ENCODE measurements at places on chromosomes 2 and 18.
A peak's percentile ranks its signal among the peaks of the same experiment; 100 is the strongest.

DNA sequence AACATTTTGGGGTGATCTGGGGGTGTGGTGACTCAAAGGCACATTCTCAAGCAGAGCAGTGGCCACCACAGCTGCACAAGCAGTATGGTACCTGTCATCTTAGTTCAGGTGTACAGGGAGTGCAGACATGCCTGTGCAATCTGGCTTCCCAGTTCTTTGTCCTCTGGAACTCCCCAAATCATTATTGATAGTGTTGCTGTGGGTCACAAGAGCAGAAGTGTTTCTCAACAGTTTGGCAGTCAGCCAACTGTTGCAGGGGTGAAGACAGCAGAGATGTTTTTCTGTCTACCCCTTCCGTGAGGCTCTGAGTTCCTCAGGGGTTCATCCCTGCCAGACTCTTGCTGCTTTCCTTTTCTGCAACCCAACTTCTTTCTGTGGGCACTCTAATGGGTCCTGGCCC is 206.5 kb upstream of the ZSWIM2 start:
- DNase-seq: peak; percentile 21

DNA sequence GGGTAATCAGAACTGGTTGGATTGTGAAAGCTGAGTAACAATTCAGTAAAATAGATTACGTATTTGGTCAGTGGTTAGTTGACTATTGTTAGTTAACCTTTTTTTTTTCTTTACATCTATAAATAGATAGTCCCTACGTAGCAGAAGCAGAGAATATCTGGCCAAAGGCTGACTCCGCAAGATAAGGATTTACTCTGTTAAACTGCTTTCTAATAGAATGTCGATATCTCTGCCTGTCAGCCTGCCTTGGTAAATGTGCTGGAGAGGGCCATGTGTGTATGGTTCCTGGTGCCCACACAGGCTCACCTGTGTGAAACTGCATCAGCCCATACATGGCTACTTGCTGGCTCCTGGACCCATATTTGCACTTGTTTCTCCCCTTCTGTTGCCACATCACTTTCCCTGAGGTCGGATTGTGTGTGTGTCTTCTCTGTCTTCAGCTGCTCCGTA is 94.4 kb downstream of the CRIM1 start:
- DNase-seq: no peak

GRCh38 chr18:55086906-55087305 is 127.6 kb upstream of the CCDC68 start:
- DNase-seq: no peak

DNA sequence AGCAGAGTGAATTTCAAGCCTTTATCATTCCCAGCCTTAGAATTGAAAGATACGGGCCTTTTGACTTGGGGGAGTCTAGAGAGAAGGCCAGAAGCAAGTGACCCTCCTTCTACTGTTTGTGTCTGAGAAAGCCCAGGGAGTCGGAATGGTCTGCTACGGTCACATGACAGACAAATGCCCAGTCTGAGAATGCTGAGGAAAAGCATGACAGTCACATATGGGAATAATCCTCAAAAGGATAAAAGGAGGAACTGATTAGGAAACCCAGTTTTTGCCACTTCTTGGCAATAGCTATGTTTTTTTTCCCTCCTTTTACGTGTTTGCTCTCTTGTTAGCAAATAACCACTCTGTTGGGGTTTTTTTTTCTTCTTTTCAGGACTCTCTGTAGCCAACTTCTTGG is 38.1 kb upstream of the HNRNPA3 start:
- DNase-seq: no peak

DNA sequence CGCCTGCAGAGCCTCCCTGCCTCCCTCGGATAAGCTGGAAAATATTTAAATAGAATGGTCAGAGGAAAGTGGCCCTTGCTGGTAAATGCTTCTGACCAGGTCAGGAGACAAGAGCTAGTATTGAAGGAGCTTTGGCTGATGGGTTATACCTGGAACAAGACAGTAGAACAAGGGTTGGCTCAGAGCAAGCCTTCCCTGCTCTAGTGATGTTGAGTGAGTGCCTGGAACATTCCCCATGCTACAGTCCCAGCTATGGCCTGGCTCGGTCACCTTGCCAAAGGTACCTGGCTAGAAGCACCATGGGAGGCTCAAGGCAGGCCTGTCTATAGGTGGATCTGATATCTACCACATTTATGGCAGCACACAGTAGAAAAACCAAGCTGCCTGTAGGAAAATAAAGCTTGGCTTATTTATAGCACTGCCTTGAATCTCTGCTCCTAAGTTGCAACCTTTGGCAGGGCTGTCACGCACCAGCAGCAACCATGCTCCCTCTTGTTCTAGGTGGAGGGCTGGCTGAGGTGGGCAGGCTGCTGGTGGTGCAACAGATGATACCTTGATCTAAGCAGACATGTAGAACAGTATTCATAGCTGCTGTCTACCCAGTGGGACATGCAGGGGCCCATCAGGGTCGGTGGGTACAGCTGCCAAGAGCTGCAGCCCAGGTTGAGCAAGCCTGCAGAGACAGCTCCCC is 66.7 kb upstream of the BCL2L11 start:
- DNase-seq: no peak

DNA sequence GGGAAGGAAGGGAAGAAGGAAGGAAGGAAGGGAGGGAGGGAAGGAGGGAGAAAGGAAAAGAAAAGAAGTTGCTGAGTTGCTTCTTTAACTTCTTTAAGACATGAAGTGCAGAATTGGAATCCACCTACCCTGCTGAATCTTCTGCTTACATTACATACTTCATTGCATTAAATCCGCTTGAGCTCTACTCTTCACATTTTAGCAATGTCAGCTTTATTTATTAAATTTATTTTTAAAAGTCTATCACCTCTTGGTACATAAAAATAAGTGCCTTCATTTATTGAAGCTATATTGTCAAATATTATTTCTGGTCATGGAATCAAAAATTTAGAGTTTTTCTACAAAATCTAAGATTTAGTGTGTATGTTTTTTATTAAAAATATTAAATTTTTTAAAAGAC is 284.6 kb downstream of the CCDC102B start:
- no peak for DNase-seq

DNA sequence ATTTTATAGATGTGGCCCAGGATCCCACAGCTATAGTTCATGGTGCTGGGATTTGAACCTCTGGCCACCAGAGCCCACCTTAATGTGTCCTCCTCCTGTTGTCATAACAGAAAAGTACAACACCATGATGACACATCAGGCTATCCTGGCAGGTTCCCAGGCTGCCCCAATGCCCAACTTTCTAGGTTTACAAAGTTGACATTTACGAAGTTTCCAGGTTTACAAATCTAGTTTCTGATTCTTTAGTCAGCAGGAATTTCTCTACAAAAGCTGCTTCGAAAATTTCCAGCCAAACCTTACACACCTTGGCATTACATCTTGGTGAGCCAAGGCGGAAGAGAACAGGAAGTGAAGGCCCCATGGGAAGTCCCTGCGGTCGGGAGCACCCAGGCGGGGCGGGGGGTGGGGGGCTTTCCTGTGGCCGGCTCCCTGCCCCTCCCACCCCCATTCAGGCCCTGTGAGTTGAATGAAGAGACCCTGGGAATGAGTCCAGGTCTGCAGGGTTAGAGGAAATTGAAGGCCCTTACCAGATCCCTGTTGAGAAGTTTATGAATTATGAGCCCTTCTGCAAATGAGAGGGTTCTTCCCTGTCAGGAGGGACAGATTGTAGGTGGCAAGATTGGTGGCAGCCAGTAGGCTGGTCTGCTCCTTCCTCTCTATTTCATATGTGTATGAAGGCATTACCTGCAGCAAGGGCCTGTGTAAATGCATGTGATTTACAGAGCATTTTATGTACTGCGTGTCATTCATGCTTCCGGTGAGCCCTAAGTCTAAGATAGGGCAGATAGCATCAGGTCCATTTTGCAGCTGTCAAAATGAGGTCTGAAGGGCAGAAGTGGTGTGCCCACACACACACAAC is 11.1 kb upstream of the IL1RN start:
- no peak for DNase-seq

- DNase-seq: no peak
These were observed 275.5 kb downstream of the MBD2 start for GRCh38 chr18:53948991-53949390.

GRCh38 chr2:39725401-39725800 is 53.7 kb downstream of the THUMPD2 start:
- DNase-seq: no peak

Measured in hindlimb muscle (tissue), 1 donor.